ENCODE measurements at places on chromosomes 13 and 19. TPM values are rescaled to one million over a fixed set of nuclear protein-coding genes. Genes with fewer than 3 reads are reported as not detected.

GRCh38 chr13:84609716-84610115 lies 727.4 kb upstream of the SLITRK1 start:
- H3K27ac ChIP-seq = no peak overlapping the region
- H3K4me1 ChIP-seq = no peaks in the 10 kb centered on the region
- no peak overlapping the region for H3K4me3 ChIP-seq
- H3K36me3 ChIP-seq = no peaks in the 10 kb centered on the region
- no peak for DNase-seq
- H3K27me3 ChIP-seq = no peaks in the 10 kb centered on the region

- no peak for DNase-seq
- H3K27ac ChIP-seq = no peak overlapping the region
- H3K36me3 ChIP-seq = no peaks in the 10 kb centered on the region
- H3K27me3 ChIP-seq = no peaks in the 10 kb centered on the region
- no peak overlapping the region for H3K4me3 ChIP-seq
Observed at GRCh38 chr19:1933244-1933643, 7.7 kb upstream of the CSNK1G2 start.

GRCh38 chr19:18856385-18857126 lies 24.8 kb downstream of the UPF1 start:
- DNase-seq = no peak
- no peaks in the 10 kb centered on the region for H3K27me3 ChIP-seq
- H3K4me3 ChIP-seq = no peak overlapping the region
- H3K36me3 ChIP-seq = peaks cover 99% of the 10 kb centered on the region
- no peak overlapping the region for H3K27ac ChIP-seq
- H3K4me1 ChIP-seq = no peaks in the 10 kb centered on the region

- DNase-seq = no peak
- no peaks in the 10 kb centered on the region for H3K4me1 ChIP-seq
- no peaks in the 10 kb centered on the region for H3K36me3 ChIP-seq
- no peak overlapping the region for H3K27ac ChIP-seq
Observed at GRCh38 chr13:19960653-19960976, 2.1 kb downstream of the ZMYM2 start.

DNA sequence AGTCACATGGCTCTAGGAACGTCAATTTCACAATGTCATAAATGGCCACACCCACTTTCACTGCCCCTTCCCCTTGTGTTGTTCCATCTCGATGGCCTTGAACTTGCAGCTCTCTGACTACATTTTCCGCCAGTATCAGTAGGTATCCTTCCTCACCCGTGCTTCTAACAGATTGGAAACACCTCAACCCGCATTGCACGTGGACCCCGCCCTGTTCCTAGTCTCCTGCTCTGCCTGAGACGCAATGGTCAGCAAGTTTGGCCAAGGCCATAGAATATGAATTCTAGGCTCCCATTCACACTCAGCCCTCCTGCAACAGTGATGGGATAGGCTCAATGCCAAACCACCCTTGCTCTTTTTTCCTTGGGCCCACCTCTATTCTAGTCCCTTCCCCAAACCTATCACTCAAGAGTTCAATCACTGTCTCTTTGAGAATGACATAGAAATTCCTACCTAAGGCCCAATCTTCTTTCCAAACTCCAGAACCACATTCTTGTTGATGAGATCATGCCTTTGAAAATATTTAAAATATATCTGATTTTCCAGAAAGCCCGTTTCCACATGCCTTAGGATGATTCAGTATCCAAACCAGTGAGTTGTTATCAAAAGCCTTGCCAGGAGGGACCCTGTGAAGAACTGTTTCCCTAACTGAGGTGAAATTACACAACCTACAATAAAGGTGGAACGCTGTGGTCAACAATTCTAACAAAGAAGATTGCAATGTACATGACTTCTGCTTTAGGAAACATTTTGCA lies 334.6 kb downstream of the MYO16 start:
- peaks cover 3% of the 10 kb centered on the region for H3K4me1 ChIP-seq
- no peak for DNase-seq
- H3K27ac ChIP-seq = no peak overlapping the region
- H3K4me3 ChIP-seq = no peak overlapping the region
- H3K36me3 ChIP-seq = no peaks in the 10 kb centered on the region

- H3K36me3 ChIP-seq = no peaks in the 10 kb centered on the region
- H3K27me3 ChIP-seq = no peaks in the 10 kb centered on the region
- H3K4me1 ChIP-seq = no peaks in the 10 kb centered on the region
- no peak overlapping the region for H3K27ac ChIP-seq
- no peak for DNase-seq
Observed at GRCh38 chr13:106362707-106363106, 172.8 kb downstream of the EFNB2 start.

GRCh38 chr13:44191504-44192171 lies 182.0 kb upstream of the SERP2 start:
- H3K27me3 ChIP-seq = no peaks in the 10 kb centered on the region
- peak overlapping the region; percentile 24 for H3K4me3 ChIP-seq
- DNase-seq = peak; percentile 77
- H3K27ac ChIP-seq = no peak overlapping the region
- H3K36me3 ChIP-seq = no peaks in the 10 kb centered on the region

GRCh38 chr13:98595134-98595533 lies 18.2 kb upstream of the STK24 start:
- H3K4me3 ChIP-seq = no peak overlapping the region
- no peaks in the 10 kb centered on the region for H3K27me3 ChIP-seq

DNA sequence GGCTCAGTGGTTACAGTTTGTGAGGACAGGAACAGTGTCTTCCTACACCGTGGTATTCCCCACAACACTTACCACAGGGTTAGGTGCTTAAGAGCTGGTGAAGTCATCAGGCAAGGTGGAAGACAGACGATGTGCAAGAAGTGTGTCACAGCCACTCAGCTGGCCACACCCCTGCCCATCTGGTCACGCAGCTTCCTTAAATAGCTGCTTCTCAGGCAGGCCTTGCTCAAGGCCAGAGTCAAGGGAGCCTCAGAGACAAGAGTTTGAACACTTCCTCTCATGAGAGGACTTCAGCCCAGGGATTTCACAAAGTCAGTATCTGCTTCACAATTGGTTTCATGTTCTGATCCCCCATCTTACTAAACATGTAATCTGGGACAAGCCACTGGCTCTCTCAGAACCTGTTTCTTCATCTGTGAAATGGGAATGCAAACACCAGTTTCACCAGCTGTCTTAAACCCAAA lies 80.3 kb upstream of the FRY start:
- H3K4me1 ChIP-seq = no peaks in the 10 kb centered on the region
- H3K36me3 ChIP-seq = peaks cover 4% of the 10 kb centered on the region
- DNase-seq = peak; percentile 50
- no peak overlapping the region for H3K4me3 ChIP-seq
- no peaks in the 10 kb centered on the region for H3K27me3 ChIP-seq

GRCh38 chr19:11168568-11168967 lies 13.0 kb upstream of the SPC24 start:
- peak overlapping the region; percentile 94 for H3K27ac ChIP-seq
- H3K36me3 ChIP-seq = peaks cover 49% of the 10 kb centered on the region

DNA sequence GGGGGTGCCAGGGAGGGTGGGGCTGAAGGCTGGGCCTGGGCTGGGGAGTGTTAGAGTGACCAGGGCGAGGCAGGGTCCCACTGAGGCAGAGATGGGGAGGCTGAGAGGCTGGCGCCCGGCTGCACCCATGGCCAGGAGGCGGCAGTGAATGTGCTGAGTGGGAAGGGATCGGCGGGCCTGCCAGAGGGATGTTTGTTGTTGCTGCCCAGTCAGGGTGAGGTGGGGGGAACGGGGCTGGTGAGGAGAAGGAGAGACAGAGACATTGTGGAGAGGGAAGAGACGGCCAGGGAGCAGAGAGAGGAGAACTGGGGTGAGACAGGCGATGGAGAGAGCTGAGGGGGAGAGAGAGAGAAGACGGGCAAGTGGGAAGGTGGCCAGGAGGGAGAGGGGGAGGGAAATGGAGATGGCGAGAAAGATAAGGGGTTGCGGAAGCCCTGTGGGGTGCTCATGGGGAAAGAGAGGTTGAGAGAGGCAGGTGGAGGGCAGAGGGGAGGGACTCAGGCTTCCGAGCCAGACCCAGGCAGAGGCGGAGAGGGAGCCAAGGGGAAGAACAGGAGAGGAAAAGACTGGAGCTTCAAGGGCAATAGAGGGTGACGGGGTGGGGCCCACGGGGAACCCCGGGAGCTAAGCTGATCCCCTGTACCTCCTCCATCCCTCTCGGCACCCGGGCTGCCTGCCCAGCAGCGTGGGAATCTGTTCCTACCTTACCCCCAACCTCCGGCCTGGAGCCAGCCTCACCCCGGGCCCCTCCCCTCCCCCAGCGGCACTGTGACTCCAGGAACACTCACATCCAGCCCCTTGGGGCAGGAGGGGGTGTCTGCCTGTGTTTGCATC lies 690 bp upstream of the B3GNT8 start:
- peaks cover 31% of the 10 kb centered on the region for H3K36me3 ChIP-seq
- H3K4me1 ChIP-seq = peaks cover 9% of the 10 kb centered on the region
- H3K4me3 ChIP-seq = peak overlapping the region; percentile 80
- peak overlapping the region; percentile 79 for H3K27ac ChIP-seq

DNA sequence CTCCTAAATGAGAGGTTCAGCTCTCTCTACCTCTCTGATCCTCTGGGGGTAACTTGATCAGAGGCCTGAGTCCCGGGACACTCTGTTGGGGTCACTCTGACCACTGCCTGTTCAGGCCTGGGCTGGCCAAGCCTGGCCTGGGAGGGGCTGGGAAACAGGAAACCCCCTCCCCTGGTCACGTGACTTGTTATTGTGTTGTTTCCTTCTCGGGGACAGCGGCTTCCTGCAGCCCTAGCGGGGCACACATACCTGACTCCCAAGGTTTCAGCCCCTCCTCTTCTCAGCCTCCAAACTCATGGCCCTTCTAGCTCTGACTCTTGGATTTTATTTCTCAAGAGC lies at the start of gene USHBP1:
Gene USHBP1 (minus strand): TSS at position 105 of the 339 bp plus-strand sequence. CDS start 446 bp downstream, outside the sequence.
- peak within 1 kb of the TSS; percentile 33 for H3K4me3 ChIP-seq
- H3K27ac ChIP-seq = no peak within 1 kb of the TSS
- no peak for DNase-seq
- H3K36me3 ChIP-seq = peaks cover 10% of the 10 kb centered on the region
- peaks cover 5% of the 10 kb centered on the region for H3K4me1 ChIP-seq
- no peaks in the 10 kb centered on the region for H3K27me3 ChIP-seq

DNA sequence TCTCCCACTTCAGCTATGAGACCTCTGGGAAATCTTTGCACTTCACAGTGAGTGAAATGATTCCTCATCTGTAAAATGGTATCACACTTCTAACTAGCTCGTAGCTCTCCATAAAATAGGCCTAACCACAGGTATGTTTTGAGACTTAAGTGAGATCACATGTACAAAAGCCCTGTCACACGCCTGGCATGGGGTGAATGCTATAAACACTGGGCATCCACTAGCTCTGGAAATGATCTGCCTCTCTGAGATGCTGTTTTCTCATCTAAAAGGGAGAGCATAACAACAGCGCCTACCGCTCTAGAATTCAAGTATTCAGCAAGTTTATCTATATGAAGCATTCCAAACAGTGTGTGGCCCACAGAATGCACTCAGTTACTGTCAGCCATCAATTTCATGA lies 2.2 kb downstream of the AKT2 start:
- H3K27ac ChIP-seq = no peak overlapping the region
- no peak overlapping the region for H3K4me3 ChIP-seq
- no peaks in the 10 kb centered on the region for H3K36me3 ChIP-seq
- peaks cover 18% of the 10 kb centered on the region for H3K4me1 ChIP-seq

DNA sequence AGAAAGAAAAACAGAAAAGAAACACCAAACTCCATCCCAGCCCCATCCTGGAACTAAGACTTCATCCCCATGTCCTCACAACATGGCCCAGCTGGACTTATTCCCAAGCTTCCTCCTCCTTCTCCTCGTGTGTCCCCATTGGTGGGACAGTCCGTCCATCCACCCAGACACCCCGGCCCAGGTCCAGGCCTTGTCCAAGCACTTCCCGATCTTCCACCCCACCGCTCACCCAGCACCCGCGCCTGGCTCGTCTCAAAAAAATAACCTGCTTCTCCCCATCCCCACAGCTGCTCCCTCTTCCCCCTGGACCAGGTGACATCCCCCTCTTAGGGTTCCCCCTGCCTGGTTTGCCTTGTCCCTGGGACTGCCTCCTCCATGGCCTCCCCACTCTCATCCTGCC lies 1.4 kb upstream of the FCER2 start:
- H3K4me3 ChIP-seq = no peak overlapping the region
- DNase-seq = no peak
- no peaks in the 10 kb centered on the region for H3K27me3 ChIP-seq

DNA sequence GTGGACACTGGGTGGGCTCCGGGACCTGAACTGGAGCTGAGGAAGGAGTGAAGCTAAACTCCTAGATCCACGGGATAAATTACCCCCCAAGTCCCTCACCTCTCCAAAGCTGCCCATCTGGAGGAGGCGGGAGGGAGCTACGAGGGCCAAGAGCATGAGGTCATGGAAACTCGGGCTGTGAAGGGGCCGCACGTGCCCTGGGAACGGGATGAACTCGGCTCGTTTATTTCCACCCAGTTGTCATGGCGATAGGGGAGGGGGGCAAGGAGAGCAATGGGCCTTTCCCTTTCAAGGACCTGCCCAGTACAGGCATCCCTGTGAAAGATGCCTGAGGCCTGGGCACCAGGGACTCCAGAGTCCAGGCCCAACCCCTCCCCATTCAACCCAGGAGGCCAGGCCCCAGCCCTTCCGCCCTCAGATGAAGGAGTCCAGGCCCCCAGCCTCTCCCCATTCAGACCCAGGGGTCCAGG lies 3.8 kb downstream of the PPP1R12C start:
- DNase-seq = peak; percentile 96
- peaks cover 21% of the 10 kb centered on the region for H3K36me3 ChIP-seq
- H3K4me1 ChIP-seq = peaks cover 35% of the 10 kb centered on the region
- peak overlapping the region; percentile 39 for H3K4me3 ChIP-seq
- H3K27me3 ChIP-seq = no peaks in the 10 kb centered on the region

- no peaks in the 10 kb centered on the region for H3K36me3 ChIP-seq
- no peaks in the 10 kb centered on the region for H3K4me1 ChIP-seq
- no peak overlapping the region for H3K27ac ChIP-seq
Observed at GRCh38 chr13:107217251-107217650, 649.3 kb upstream of the ARGLU1 start.

GRCh38 chr19:23771316-23771715 lies 12.6 kb upstream of the ZNF681 start:
- no peaks in the 10 kb centered on the region for H3K36me3 ChIP-seq
- H3K4me3 ChIP-seq = no peak overlapping the region
- DNase-seq = no peak
- no peaks in the 10 kb centered on the region for H3K27me3 ChIP-seq
- no peak overlapping the region for H3K27ac ChIP-seq
- H3K4me1 ChIP-seq = no peaks in the 10 kb centered on the region

GRCh38 chr19:4635754-4636116 lies 3.6 kb upstream of the TNFAIP8L1 start:
- no peaks in the 10 kb centered on the region for H3K36me3 ChIP-seq
- no peak overlapping the region for H3K27ac ChIP-seq
- no peaks in the 10 kb centered on the region for H3K27me3 ChIP-seq
- peaks cover 5% of the 10 kb centered on the region for H3K4me1 ChIP-seq

- H3K4me1 ChIP-seq = no peaks in the 10 kb centered on the region
- H3K36me3 ChIP-seq = no peaks in the 10 kb centered on the region
- DNase-seq = no peak
- no peak overlapping the region for H3K4me3 ChIP-seq
- no peak overlapping the region for H3K27ac ChIP-seq
Observed at GRCh38 chr19:2309734-2310362, 1.9 kb upstream of the LINGO3 start.

Gene CSNK1G2
- total RNA-seq = 79.6 TPM

Gene NLRP5
- total RNA-seq = not detected

Gene DNAJC15
- total RNA-seq = 2.3 TPM

Gene C5AR1
- total RNA-seq = 9.3 TPM

Gene THSD8
- total RNA-seq = not detected

Gene GPR4
- total RNA-seq = 14.0 TPM

Gene KRTDAP
- not detected for total RNA-seq

Gene SERP2
- 0.85 TPM for total RNA-seq

Gene SULT2B1
- not detected for total RNA-seq

Gene NLRP7
- total RNA-seq = not detected

Gene ARL11
- total RNA-seq = 0.43 TPM

Gene CPAMD8
- 82.5 TPM for total RNA-seq

Gene MCF2L
- total RNA-seq = 112 TPM

Gene IFNL3
- total RNA-seq = not detected

Gene MPHOSPH8
- total RNA-seq = 18.5 TPM

All from ascending aorta (tissue), 2 donors.